Activated CD8-positive, alpha-beta T cell treated with anti-CD3 and anti-CD28 coated beads for 36 hours (primary cell): ENCODE measurements at places on chromosomes 13 and 19.

DNA sequence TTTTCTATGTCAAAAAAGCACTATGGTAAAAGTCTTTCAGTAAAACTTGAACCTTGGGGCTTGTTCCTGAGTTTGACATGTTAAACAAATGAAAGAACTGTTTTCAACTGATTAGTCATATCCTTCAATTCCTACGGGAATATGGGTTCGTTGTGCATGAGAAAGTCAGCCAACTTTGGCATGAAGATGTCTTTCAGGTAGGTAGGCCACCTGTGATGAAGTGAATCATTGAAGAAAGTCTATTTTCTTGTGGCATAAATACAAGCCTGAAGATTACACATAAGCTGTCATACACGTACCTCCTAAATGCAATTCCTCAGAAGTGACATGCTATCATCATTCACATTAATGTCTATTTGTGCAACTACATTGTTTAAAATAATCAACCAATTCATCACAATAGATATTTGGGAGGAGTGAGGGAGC, 513.0 kb downstream of the IRS2 start:
- DNase-seq: no peak

GRCh38 chr19:29596885-29597525, 9.1 kb upstream of the POP4 start:
- no peak for DNase-seq

DNA sequence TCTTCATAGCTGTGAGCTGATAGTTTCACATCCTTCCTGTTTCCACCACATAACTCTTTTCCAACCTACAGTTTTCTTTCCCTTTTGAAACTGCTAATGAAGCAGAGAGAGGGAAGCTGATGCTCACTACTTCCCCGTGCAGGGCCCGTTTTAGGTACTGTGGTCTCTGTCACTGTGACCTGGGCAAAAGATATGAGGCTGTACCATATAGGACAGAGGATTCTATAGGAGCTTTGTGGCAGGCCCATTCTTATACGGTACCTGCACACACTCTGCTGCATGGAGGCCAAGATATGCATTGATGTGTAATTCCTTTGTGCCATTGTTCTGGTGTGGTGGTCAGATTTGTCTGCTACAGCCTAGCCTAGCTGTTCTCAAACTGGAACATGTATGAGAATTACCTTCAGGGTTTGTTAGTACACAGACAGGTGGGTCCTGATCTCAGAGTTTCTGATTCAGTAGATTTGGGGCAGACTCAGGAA, 577.3 kb downstream of the LMO7 start:
- DNase-seq: no peak

GRCh38 chr13:48710160-48710559, 56.4 kb downstream of the CYSLTR2 start:
- no peak for DNase-seq

GRCh38 chr13:23411220-23411619, 22.3 kb downstream of the SACS start:
- DNase-seq: no peak

- DNase-seq: no peak
Measured at GRCh38 chr13:33328701-33329100, 43.1 kb upstream of the STARD13 start.

DNA sequence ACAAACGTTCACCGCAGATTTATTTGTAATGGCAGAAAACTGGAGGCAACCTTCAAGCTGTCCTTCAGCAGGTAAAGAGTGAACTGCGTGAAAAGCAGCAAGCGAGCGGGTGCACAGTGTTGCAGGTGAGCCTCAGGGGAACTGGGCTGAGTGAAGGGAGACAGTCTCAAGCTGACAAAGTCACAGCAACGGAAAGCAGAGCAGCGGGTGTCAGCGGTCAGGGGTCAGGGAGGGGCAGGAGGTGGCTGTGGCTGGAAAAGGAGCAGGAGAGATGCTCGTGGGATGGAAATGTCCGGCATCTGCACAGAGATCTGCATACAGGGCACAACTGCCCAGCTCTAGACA, 8.5 kb upstream of the RASA3 start:
- DNase-seq: peak; percentile 64

DNA sequence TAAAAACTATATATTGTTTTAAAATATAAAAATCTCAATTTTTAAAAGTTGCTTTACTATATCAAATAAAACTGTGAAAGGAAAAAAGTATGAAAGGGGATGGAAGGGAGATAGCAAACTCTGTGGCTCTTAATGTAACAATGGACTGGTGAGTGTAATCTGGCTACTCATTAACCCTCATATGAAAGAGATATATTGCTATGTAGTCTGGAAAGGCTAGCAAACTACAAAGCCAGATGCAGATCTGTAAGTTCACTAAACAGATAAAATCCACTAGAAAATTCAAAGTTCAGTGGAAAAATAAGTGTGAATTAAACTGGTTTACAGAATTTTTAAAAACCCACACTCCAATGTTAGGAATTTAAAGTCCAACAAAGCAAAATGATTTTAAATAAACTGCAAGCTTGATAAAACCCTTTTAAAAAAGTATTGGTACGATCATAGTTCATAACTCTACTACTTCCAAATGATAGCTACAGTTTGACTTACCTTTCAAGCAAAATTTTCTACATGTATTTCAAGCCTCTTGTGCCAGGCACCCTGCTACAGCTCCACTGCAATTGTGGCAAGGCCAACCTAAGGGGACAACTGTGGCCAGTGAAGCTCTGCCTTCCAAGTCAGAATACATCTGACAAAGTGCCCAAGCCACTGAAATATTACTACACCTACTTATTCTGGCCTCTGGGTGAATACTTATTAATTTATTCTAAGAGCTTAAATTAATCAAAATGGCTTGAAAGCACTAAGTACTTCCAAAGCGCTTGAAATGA, 647 bp upstream of the ELF1 start:
- DNase-seq: no peak

DNA sequence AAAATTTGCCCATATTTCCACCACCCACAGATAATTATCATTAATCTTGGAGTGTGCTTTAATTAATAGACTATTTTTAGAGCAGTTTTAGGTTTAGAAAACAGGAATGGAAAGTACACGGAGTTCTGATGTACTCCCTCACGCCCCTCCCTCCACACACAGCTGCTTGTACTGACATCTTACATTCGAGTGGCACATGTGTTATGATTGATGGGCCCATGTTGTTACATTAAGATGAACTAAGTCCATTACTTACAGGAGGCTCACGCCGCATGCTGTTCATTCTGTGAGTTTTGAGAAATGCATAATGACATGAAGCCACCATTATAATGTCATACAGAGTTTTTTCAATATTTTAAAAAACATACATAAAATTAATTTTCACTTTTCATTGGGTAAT, 1.2 kb upstream of the SPATA13 start:
- no peak for DNase-seq

DNA sequence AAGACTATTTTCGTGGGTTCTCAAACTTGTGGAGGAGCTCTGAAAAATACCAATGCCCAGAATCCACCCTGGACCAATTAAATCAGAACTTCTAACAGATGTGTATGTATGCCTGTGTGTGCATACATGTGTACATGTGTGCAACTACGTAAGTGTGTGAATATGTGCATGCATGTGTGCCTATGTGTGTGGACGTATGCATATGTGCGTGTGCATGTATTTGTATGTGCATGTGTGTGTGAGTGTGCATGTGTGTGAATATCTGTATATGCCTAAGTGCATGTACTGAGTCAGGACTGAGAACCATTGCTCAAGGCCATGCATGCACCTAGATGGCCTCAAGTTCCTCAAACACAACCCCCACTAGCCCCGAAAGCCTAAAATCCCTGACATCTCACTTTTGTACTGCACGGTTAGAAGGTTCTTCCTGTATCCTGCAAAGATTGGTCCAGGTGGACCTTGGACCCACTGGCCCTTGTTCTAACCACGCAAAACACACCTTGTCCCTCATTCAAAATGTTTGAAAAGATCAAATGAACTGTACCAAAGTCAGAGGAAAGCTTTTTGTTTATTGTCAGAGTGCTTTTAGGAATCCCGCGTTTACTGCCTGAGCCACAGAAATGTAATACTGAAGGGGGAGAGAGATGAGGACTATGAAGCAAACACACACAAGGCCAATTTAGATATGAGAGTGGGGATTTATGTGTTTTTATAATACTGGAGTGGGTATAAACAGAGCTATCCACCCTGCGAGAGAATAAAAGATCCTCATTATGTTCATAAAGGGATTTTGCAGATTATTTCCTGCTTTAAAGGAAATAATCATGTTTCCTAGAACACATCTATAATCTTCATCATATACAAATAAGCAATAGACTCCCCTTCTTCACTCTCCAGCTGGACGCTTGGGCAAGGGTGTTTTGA, 39.1 kb downstream of the LATS2 start:
- no peak for DNase-seq

- peak; percentile 72 for DNase-seq
Measured at GRCh38 chr19:40143612-40144011, 47.6 kb upstream of the MAP3K10 start.

DNA sequence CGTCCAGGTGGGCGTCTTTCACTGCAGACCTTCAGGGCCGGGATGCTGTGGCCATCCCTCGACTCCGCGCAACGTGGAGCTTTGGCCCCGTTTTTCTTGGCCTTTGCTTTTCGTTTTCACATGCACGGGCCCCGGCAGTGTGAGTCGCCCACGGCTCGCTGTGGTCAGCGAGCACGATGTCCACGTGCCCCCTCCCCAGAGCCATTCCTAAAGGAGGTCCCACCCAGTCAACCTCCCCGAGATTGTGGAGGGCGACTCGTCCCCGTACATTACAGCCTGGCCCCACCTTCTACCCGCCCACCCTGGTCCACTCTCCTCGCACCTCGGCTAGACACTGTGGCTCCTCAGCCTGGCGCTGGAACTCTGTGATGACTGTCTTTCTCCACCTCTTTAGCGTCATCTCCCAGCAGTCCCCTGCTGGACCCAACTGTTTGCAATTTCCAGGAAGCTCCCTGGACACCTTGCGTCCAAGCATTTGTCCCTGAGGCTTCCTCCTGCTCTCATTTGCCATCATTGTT, 405 bp downstream of the ZNF446 start:
- DNase-seq: peak; percentile 46

GRCh38 chr13:80082396-80083080, 258.4 kb downstream of the SPRY2 start:
- DNase-seq: no peak

- DNase-seq: no peak
Measured at GRCh38 chr13:97395447-97396136, 38.4 kb upstream of the RAP2A start.

DNA sequence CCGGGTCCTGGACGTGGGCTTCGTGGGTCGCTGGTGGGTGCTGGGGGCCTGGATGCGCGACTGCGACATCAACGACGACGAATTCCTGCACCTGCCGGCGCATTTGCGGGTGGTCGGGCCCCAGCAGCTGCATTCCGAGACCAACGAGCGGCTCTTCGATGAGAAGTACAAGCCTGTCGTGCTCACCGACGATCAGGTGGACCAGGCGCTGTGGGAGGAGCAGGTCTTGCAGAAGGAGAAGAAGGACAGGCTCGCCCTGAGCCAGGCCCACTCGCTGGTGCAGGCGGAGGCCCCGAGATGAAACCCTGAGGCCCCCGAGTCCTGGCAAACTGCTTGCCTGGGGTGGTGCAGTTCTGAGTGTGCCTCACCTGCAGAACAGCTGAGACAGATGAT, 787 bp downstream of the TIMM29 start:
- peak; percentile 13 for DNase-seq
